ENCODE measurements at places on chromosomes 12 and 14.
A peak's percentile ranks its signal among the peaks of the same experiment; 100 is the strongest.

GRCh38 chr12:106112145-106112821, 26.5 kb downstream of the NUAK1 start:
- no peak for DNase-seq

DNA sequence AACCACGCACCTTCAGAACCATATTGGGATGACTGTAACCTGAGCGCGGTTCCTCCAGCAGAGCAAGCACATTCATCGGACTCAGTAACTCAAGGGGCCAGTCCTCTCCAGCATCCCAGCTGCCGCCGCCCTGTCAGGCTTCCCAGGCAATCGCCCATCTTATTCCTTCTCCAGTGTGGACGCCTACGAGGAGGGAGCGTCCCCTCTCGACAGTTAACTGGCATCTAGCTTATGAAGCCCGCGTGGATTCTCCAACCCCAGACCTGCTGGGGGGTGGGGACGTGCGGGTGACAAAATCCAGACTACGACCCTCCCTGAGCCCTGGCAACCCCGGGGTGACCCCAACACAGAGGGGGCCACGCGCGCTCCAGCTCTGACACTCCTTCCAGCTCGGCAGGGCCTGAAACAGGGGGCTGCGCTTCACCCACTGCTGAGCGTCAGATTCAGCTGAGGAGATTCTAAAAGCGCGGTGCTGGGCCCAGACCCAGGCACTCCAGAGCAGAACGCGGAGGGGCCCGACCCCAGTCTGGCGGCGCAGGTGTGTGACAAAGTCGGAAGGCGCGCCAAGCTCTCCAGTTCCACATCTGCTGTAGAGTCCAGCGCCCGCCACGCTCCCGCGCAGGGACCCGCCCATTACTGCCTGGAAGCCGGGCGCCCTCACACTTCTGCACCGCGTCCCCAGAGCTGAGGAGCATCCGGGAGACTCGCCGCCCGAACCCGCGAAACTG, 43.9 kb upstream of the ESR2 start:
- DNase-seq, result peak; percentile 52

DNA sequence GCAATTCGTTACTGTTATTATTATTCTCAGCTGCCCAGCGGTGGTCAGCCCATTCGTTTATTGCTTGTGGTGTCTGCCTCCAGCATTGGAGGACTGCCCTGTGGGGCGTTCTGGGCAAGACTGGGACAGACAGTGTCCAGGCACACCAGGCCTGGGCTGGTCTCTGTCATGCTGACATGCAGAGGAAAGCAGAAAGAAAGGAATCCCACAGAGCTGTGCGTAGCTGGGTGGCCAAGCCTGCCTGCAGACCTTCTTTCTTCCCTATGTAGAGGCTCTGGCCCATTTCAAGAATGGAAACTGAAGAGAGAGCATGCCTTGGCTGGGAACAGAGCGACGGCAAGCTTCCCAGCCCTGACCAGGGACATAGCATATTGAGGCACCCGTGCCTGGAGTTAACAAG, 525.3 kb upstream of the TBX3 start:
- no peak for DNase-seq

- DNase-seq, result no peak
Measured at GRCh38 chr14:32821964-32822653, 116.6 kb upstream of the NPAS3 start.

DNA sequence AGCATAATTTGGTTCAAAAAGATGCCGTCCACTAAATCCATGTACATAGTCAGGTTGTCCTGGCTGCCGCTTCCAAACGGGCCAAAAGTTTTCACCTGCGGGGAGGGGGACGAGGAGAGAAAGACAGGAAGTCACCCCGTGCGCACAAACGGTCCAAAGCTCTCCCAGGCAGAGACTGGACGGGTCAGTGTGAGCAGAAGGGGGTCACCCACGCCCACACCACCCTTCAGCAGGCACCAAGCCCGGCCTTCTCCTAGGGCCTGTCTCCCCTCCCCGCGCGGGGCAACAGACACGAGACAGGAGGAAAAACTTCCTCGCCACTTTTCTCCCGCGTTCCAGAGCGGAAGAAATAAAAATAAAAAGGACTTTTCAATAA, 888 bp downstream of the CCDC88C start:
- no peak for DNase-seq

GRCh38 chr12:26697217-26697616, 135.8 kb downstream of the ITPR2 start:
- DNase-seq, result no peak
